ENCODE measurements at places on chromosomes 4 and X.

DNA sequence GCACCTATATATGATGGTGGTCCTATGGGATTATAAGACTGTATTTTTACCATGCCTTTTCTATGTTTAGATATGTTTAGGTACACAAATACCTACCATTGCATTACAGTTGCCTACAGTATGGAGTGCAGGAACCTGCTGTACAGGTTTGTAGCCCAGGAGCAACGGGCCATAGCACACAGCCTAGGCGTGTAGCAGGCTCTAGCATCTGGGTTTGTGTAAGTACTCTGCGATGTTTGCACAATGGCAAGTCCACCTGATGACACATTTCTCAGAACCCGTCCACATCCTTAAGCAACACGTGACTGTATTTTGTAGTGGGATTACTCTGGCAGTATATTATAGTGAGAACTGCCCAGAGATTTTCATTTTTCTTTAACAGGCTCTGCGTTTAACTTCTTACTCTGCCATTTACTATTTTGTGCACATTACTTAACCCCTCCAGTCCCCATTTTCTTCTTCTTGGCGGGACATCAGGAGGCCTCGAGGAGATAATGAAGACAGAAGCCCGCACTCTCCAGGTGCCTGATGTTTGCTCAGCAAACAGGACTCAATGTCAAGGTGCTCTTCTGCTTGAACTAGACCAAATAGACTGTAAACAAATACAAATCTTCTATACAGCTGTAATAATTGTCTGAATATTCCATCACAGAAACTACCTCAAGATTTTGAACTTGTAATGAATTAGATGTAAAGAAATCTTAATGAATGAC lies 102.0 kb upstream of the PDLIM3 start:
- DNase-seq, result no peak

DNA sequence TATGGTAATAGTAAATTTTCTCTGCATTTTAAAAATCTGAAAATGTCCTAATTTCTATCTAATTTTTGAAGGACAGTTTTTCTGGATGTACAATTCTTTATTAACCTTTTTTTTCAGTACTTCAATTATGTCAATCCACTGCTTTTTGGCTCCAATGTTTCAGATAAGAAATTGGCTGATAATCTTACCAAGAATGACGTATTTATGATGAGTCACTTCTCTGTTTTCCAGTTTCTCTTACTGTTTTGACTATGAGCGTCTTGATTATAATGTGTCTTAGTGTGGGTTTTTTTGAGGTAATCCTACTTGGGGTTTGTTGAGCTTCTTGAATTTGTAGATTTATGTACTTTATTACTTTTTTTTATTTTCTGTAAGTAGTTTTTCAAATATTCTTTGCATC lies 47.2 kb downstream of the UGT2B11 start:
- DNase-seq, result no peak

DNA sequence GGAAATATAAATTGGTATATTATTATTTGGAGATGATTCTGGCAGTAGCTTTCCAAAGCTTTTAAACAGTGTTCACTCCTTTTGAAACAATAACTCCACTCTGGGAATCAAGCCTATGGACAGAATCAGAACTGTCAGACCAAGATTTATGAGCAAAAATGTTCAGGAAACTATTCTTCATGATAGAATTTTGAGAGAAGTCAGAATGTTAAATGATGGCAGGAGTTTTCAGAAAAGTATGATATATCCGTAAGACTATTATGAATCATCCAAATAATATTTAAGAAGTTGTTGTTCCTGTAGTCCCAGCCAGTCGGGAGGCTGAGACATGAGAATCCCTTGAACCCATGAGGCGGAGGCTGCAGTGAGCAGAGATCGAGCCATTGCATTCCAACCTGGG lies 50.5 kb upstream of the ADGRG2 start:
- DNase-seq, result no peak

- DNase-seq, result no peak
Measured at GRCh38 chr4:19880206-19880605, 371.5 kb upstream of the SLIT2 start.

GRCh38 chrX:95629737-95630136 lies 1054.9 kb upstream of the DIAPH2 start:
- no peak for DNase-seq

- no peak for DNase-seq
Measured at GRCh38 chrX:46298821-46299220, 246.4 kb downstream of the ZNF674 start.

DNA sequence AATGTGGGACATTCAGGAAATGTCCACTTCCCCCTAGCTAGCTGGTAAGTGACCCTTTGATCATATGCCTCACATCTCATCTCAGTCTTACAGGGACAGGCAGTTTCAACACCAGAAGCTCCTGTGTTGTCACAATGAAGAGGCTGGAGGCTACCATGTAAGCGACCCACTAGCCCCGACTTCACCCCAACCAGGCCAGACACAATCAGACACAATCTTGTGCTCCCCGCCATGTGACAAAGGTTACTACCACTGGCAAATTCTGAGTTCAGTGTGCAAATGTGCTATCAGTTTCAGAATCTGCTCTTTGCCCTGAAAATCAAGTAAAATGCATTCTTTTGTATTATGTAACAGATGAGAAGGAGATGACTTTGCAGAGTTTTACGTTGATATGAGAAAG lies 56.9 kb upstream of the STS start:
- DNase-seq, result no peak

DNA sequence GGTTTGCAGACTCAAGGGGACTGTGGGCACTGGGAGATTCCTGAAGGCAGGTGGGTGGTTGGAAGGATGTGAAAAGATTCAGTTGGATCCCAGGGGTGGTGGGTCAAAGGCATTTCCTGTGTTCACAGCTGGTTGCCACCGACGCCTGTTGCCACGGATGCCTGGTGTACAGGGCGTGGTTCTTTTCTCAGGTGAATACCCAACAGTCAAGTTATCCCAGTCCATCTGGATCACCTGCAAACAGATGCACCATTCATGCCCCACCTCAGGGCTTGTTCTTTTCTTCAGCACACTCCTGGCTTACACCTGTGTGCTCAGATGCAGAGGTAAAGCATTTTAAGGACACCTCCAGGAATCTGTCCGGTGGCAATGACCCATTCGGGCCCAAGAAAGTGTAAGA lies 55.8 kb upstream of the SHOX start:
- DNase-seq, result no peak

DNA sequence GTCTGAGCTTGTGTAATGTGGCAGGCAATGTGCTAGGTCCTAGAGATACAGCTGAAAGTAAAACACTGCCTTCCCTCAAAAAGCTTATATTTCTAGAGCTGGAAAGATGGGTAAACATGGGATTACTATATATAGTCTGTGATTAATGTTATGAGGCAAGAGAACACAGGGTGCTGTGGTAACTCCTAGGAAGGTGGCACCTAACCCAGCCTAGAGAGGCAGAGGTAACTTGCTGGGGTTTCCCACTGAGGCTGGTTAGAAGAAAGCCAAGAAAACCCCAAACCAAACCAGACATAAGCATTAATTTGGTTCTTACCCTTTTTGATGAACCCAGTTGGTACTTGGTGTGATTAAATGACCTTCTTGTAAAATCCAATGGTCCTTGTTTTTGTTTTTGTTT lies 315.0 kb downstream of the PPP1R2C start:
- no peak for DNase-seq

DNA sequence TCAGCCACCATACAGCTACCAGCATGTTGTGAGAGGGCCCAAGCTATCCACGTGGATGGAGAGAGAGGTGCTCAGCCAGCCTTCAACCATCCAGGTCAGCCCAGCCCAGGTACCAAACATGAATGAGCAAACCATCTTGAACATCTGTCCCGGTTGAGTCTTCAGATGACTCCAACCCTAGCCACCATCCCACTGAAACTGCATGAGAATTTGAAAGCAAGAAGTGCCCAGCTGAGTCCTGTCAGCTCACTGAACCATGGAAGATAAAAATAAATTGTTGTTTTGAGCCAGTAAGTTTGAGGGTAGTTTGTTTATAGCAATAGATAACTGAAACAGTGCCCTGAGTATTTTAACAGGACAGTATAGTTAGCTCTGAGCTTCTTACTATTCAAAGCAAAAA lies 7.3 kb upstream of the SEL1L3 start:
- no peak for DNase-seq

DNA sequence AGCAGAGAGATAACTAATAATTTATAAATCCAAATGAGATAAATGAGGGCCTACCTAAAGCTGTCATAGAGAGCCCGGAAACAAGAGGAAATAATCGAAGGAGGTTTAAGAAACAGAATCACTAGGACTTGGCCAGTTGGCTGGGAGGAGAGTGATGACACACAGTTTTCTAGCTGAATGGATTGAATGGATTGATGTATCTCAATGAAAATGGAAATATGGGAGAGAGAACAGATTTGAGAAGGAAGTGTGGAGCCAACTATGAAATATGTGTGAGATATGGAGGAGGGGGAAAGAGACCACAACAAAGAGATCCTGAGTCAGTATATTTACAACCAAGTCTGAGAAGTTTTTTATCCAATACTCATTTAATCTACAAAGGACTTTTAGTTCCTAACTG lies 35.7 kb upstream of the CXXC4 start:
- DNase-seq, result no peak

- no peak for DNase-seq
Measured at GRCh38 chr4:5447755-5448154, 260.6 kb downstream of the EVC2 start.

GRCh38 chr4:101794806-101795205 lies 4.3 kb downstream of the BANK1 start:
- no peak for DNase-seq

- no peak for DNase-seq
Measured at GRCh38 chr4:35604724-35605123, 639.6 kb downstream of the ARAP2 start.
